ENCODE measurements at places on chromosomes 4 and X.

GRCh38 chr4:176444741-176445140 lies 125.0 kb downstream of the SPCS3 start:
- DNase-seq, result no peak

- no peak for DNase-seq
These were observed 182.9 kb upstream of the PBDC1 start for GRCh38 chrX:75989806-75990590.

DNA sequence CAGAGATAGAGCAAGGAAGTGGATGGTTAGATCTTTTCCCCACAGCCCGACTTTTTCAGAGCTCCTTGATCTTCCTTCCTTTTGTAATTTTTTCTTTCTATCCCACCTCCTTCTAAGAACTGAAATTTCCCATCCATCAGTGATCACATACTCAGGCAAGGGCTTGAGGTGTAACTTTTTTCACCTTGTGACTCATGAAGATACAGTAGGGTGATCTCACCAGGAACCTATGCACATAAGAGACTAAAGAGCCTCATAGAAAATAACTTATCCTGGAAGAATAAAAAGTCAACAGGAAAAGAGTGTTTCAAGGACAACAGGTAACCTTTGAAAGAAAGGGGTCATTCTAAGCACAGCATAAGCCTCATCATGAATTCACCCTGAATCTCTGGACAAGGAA lies 131.2 kb upstream of the HCCS start:
- DNase-seq, result no peak

GRCh38 chrX:100194082-100194775 lies 215.8 kb downstream of the PCDH19 start:
- DNase-seq, result no peak

- DNase-seq, result peak; percentile 32
These were observed 750 bp downstream of the TMEM129 start for GRCh38 chr4:1720163-1720983.

DNA sequence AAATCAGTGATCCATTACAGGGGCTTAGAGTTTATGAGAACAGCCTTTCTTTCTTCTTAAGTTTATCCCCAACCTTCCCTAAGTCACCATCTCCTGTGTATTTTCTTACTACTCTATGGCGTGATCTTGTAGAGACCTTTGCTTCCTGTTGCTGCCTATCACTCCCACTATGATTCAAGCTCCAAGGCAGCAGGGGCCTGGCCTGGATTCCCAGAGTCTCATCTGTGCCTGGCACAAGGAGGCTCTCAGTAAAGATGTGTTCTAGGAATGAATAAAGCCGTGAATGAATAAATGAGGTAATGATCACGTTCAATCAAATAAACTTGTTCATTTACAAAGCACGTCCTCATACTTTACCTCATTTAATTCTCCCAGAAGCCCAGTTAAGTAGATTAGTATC lies 45.4 kb downstream of the CC2D2A start:
- DNase-seq, result no peak

DNA sequence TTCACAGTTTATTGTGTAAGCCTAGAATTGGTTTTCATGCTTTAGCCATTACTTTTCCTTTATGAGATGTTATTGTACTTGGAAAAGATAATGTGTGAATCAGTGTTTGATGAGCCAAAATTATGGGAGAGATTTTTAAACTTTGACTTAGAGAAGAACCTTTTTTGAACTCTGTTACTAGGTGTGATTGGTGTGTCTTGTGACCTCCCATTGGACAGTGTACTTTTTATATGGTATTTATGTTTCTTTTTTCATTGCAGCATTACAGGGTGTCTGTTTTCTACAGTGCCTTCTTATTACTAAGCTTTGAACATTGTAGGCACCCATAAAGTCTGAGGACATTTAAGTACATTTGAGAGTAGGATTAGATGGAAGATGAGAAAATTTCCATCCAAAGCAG lies 91.1 kb downstream of the SLC4A4 start:
- no peak for DNase-seq

DNA sequence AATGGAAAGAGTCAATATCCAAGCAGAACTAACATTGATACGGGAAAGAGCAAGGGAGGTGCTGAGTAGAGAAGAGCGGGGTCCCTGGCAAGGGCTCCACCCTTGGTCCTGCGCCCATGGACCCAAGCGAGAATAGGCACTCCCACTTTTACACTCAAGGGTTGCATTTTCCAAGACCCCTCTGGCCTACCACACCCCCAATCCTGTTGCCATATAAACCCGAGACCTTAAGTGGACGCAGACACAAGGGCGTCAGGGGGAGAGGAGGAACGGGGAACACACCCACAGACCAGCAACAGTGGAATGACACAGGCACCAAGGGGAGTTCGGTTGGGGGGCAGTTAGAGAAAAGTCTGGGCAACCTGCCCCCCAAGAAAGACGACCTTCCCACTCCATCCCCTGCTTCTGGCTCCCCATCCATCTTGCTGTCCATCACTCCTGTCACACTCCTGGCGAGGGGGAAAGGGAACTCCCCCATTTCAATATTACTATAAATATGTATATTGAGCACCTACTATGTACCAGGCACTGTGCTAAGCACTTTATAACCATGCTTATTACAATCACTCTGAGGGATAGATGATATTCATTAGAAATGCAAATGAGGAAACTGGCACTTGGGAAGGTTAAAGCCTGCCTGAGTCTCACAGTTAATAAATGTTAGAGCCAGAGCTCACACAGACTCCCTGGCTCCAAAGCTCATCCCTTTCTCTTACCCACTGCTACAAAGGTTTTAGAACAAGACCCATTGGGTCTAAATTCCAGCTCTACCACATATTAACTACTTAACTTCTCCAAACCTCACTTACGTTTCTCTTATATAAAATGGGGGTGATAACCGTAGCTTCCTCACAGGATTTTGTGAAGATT lies 51.7 kb downstream of the SCD5 start:
- DNase-seq, result no peak

DNA sequence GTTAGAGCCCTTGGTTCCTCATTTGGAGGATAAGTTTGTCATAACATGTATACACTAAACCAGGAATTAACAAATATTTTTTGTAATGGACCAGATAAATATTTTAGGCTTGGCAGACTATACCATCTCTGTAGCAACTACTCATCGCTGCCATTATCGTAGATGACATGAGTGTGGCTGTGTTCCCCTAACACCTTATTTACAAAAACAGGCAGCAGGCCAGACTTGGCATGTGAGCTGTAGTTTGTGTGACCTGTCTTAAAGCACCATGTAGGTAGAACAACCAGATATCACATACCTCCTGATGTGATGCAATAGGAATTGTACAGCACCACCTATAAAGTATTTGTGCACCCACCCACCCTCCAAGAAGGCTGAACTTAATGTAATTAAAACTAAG lies 82.0 kb downstream of the RASGEF1B start:
- no peak for DNase-seq

- no peak for DNase-seq
These were observed 65.6 kb downstream of the RBPJ start for GRCh38 chr4:26386386-26386785.

DNA sequence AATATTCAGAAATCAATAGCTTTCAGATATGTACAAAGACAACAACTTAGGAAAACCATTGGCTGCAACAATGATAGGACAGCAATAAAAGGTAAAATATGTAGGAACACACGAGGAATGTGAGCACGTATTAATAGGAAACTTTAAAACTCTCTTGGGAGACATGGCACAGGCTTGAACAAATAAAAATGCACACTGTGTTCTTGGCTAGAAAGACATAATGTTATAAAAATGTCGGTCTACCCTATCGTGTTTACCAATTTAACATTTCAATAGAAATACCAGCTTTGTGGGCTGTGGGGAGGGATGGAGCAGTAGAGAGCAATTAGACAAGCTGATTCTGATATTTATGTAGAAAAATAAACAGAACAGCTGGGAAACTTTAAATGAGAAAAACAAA lies 69.0 kb upstream of the FAM9B start:
- DNase-seq, result no peak

DNA sequence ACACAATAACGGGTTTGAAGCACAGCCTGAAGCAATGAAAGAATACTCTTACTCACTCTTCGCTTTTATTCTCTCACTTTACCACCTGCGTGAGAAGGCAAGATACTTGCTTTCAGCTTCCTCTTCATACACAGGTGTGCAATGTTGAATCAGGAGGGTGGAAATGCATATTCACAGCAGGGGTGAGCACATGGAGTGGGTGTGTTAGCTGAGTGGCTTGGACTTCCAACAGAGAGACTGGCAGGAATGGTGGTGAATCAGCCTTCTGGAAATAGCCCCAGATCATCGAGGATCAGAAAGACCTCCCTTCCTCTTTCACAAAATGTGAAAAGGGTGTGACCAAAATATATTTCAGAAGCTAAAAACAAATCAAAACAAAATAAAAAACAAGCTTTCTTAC lies 521.2 kb downstream of the STIM2 start:
- DNase-seq, result no peak

DNA sequence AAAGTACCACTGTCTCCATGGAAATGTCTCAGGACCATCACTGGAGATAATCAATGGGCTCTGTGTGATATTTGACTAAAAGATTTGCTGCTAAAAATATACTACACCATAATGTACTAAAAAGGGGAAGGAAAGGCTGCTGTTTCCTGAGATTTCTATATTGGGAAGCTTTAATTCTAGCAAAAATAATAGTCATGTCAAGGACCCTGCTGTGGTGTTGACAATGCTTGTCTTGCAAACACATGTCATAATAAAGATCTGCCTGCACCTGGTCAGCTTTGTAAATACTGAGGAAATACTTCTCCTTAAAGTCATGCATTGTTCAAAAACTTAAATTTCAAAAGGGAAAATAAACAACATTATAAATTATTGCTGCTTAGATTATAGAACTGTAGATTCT lies 417.9 kb downstream of the GPM6A start:
- no peak for DNase-seq

Data from stimulated activated CD4-positive, alpha-beta T cell treated with anti-CD3 and anti-CD28 coated beads, TNF-alpha, amount 100 ng/mL, for 1 hour (primary cell).